ENCODE measurements at places on chromosomes 4 and X.

DNA sequence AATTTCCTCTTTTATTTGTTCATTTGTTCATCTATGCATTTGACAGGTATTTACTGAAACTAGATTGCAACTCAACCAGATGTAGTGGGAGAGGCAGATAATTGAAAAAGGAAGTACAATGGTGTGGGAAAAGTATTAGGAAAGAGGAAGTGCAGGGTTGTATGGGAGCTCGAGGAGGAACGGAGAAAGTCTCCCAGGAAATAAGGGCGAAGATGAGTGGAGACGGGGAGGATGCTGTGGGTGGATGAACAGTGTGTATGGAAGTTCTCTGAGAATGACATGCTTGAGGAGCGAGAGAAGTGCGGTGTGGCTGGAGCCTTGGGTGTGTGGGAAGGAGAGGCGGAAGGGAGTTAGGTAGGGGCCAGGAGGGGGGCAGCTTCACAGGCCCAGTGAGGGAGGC is 87.5 kb upstream of the DHX15 start:
- DNase-seq, result no peak

DNA sequence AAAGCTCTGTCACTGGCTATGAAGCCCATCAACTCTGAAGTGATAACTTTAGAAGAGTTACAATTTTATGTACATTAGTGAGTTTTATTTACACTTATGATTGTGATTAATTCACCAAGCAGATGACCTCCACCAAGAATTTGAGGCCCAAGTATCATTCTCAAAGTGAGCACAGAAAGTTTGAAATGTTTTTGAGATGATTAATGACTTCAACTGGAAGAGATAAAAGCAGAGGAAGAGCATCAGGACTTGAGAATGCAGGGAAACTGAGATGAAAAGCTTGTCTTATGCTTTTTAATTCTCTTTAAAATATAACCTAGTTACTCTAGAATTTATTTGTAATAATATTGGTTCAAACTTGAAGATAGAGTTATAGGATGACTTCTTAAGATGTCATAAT is 112.8 kb upstream of the H2AZ1 start:
- no peak for DNase-seq

DNA sequence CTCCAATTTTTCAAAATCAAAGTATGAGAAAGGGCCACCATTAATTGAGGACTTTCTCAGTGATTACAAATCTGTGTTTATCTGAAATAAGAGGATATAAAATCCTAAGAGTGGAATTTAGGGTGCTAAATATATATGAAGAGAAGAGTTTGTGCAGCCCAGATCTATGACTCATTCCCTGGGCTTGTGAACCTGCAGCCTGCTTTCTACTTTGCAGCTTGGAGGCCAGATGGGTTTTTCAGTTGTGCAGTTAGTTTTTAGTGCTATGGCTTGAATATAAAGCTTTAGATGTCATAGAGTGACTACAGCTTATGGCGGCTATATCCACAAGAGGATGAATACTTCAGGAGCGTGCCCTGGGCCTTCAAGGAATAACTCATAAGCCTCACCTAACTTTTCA is 1391.1 kb downstream of the FSTL5 start:
- DNase-seq, result peak; percentile 1

DNA sequence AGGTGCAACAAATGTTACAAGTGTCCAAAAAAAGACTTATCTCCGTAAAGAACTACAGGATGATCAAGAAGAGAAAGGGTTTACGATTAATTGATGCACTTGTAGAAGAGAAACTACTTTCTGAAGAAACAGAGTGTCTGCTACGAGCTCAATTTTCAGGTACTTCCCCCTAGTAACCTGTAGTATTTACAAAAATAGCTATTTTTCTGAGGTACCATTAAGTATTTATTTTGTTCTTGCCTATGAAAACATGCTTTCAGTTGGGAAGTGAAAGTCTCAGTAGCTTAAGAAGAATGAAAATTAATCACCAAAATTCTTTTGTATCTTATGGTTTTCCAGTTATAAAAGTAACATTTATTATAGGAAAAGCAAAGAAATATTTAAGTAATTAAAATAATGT is 5.9 kb downstream of the THAP9 start:
- DNase-seq, result no peak

DNA sequence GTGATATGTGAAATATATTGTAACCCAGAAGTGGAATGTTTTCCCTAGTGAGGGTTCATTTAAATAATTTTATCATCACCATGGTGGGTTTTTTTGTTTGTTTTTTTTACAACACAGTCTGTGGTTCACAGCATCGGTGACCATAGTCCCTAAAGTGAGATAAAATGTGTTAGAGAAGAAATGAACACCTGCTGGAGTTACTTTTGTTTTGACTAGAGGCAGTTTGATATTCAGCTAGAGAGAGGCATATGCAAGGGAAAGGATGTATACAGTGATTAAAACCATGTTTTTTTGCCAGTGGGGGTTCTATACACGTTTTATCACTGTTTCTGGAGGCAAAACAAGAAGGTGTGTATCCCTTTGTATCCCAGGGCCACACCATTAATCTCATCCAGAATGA is 541.5 kb downstream of the PCDH7 start:
- DNase-seq, result no peak

Measured in urothelium cell line (cell line).